ENCODE measurements at places on chromosomes 7 and 10. TPM values are rescaled to one million over a fixed set of nuclear protein-coding genes. Genes with fewer than 3 reads are reported as not detected.
A peak's percentile ranks its signal among the peaks of the same experiment; 100 is the strongest.

DNA sequence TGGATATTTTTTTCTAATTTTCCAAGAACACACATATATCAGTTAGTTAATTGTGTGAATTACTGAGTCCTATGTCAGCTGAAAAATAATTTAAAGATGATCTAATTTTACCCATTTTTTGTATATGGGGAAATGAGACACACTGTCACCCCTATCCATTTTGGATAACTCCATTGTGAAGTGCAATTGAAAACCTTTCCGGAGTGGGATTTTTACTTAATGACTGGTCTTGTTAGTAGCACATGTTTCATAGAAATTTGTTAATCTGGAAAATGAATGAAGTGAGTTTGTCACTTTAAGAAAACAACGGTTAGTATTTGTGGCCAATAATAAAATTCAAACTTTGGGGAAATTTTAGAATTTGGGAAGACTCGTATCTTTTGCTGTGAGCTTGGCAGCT lies 2.0 kb downstream of the GARS1 start:
- H3K27ac ChIP-seq = no peak overlapping the region
- no peak for DNase-seq
- no peaks in the 10 kb centered on the region for H3K27me3 ChIP-seq
- H3K36me3 ChIP-seq = peaks cover 6% of the 10 kb centered on the region

GRCh38 chr7:129376778-129377700 lies 57.2 kb upstream of the STRIP2 start:
- DNase-seq = no peak
- H3K4me3 ChIP-seq = no peak overlapping the region
- H3K36me3 ChIP-seq = no peaks in the 10 kb centered on the region
- H3K4me1 ChIP-seq = no peaks in the 10 kb centered on the region
- no peaks in the 10 kb centered on the region for H3K27me3 ChIP-seq

DNA sequence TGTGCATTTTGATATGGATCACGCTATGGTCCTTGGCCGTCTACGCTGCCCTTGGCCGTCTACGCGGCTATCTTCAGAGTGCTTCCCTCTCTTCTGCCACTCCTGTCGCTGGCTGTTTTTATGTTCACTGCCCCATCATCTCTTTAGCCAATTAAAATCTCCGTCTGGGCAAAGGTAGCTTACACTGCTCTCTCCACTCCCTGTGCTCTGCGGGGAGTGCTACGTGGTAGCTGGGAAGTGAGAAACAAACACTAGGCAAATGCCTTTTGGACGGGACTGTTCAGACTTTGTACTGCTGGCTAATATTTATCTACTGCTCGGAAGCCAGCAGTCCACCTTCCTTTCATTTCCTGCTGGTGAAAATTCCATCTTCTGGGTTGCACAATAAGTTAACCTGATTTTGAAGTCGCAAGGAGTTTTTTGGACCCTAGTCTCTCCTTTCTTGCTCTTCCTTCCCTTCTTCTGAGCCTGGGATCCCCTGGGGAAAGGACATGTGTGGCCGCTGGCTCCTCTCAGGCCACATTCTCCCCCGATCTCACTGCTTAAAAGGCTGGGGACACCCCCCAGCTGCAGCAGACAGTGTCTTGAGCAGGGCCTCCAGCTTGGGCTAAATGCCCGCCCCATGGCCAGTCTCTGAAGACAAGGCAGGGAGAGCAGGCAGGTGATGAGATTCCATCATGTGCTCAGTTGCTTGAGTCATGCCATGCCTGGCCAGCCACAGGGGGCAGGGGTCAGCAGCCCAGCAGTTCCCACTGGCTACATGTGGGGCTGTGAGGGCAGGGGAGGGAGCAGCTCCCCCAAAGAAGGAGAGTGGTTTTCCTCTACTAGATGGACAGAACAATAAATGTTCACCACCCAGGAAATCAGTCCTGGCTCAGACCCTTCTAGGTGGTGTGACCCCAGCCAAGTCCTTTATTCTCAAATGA lies 25.5 kb upstream of the RBM33 start:
- H3K27ac ChIP-seq = peak overlapping the region; percentile 81
- no peaks in the 10 kb centered on the region for H3K4me1 ChIP-seq
- no peaks in the 10 kb centered on the region for H3K27me3 ChIP-seq
- H3K36me3 ChIP-seq = no peaks in the 10 kb centered on the region
- peak; percentile 63 for DNase-seq
- no peak overlapping the region for H3K4me3 ChIP-seq

DNA sequence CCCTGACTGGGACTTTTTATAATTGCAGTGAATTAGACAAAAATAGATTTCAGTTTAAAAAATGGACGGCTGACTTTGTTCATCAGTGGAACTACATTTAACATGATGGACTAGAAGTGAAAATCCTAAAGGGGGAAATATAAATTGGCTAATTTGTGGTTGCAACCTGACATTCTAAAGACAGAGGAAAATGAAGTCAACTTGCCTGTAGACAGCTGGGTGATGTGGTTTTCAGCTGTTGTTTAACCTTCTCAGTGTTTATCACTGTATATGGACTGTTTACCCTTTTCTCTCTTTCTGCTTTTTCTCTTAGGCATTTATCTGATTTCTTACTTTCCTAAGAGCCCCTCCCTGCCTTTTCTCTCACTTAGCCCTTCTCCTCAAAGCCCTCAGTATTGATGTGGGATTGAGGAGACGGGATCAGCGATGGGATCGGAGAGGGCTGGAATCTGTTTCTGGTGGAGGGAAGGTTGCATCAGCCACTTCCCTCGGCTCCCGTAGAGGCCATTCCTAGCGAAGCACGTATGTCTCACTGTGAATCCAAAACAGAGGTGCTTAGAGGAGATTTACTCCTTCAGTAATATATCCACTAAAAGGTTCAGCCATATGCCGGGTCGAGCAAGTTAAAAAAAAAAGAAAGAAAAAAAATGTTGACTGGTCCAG lies 109.0 kb upstream of the KLF6 start:
- H3K4me3 ChIP-seq = no peak overlapping the region
- H3K4me1 ChIP-seq = peaks cover 8% of the 10 kb centered on the region
- no peak for DNase-seq

GRCh38 chr7:95687759-95688343 lies 84.5 kb upstream of the DYNC1I1 start:
- peak; percentile 32 for DNase-seq
- no peaks in the 10 kb centered on the region for H3K27me3 ChIP-seq
- no peak overlapping the region for H3K4me3 ChIP-seq
- H3K27ac ChIP-seq = no peak overlapping the region
- H3K4me1 ChIP-seq = no peaks in the 10 kb centered on the region
- no peaks in the 10 kb centered on the region for H3K36me3 ChIP-seq

The TMEM225B gene
- 0.31 TPM for total RNA-seq

The SEC31B gene
- 9.8 TPM for total RNA-seq

The GFRA1 gene
- total RNA-seq = 30.4 TPM

The CUZD1 gene
- 1.5 TPM for total RNA-seq

The MOGAT3 gene
- total RNA-seq = not detected

The HABP2 gene
- 1.3 TPM for total RNA-seq
